B cell (primary cell): ENCODE measurements at places on chromosomes 12 and 14. TPM values are rescaled to one million over a fixed set of nuclear protein-coding genes. Genes with fewer than 3 reads are reported as not detected.
A peak's percentile ranks its signal among the peaks of the same experiment; 100 is the strongest.

- no peak for DNase-seq
These were observed 646.1 kb downstream of the C12orf50 start for GRCh38 chr12:87382959-87383566.

GRCh38 chr12:57630891-57631433 is 2.0 kb downstream of the B4GALNT1 start:
- peak; percentile 13 for DNase-seq

- DNase-seq: no peak
These were observed 41.4 kb upstream of the TBPL2 start for GRCh38 chr14:55481769-55482168.

DNA sequence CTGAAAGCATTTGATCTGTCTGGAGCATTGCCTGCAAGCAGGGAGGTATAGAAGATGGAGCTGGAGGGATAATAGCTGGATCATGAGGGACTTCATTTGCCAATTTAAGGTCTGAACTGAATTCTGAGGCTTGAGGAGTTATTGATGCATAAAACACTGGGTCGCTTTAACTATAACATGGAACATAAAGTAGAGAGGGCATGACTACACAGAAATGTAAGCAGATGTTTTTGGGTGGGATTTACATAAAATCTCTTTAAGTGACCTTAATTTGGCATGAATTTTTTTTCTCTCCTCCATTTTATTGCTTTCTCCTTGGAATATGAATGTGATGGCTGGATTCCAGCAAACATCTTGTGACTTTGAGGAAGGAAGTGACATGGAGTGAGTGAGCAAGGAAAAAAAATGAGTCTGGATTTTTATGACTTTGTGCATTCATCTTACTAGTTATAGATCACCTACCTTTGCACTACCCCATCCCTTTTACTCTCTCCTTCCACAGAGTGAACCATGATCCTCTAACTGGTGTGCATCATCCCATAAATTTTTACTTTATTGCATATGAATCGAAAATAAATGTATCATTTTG is 356.0 kb downstream of the DUSP6 start:
- DNase-seq: no peak

- peak; percentile 33 for DNase-seq
These were observed at the start of gene DYRK4 for GRCh38 chr12:4562034-4562657. TSS of gene DYRK4 (plus strand) at chr12:4562208. CDS start at chr12:4562246, 38 bp downstream.

DNA sequence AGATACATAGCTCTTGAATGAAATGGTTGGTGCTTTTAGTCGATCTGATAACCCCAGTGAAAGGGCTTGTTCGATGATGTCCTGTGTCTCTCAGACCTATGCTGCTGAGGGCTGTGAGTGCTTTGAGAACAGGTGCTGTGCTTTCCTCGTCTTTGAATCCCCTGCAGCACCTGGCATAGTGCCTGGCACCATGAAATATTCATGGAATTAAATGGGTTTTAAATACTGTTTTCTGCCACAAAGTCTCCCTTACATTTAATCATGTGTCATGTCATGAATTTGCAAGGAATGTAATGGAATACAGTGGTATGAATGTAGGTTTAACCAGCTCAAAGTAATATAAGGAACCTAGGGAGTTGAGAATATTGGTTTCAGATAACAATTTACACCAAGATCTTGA is 220.5 kb upstream of the PRICKLE1 start:
- DNase-seq: no peak

DNA sequence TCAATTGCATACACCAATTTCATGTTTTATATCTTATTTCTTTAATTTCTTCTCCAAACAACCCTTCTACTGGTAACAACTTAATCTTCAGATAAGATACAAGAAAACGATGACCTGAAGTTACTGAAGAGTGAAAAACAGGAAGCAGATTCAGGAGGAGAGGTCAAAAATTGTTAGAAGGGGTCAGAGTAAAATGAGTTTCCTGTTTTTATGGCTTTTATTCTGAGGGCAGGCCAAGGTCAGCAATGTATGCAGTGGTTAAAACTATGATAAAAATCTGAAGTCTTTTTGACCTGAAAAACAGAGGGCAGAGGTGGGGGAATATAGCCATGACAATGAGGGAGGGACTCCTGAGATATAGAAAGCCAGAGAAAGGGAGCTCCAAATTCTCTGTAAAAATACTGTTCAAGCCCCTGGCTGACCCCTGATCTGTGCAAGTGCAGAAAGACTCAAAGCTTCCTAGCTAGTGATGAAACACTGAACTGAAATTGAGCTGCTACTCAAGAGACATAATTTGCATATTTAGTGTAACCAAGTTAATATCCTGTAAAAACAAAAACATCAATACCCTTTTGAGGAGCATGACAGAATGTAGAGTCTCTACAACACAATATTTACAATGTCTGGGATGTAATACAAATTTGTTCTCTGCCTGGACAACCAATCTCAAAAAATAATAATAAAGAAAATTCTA is 514.3 kb upstream of the SEL1L start:
- DNase-seq: no peak

Gene SNRNP35
- total RNA-seq: 57.8 and 58.2 TPM in 2 replicates

Gene CACNA1C
- 0.02 and 0.10 TPM in 2 replicates for total RNA-seq

DNA sequence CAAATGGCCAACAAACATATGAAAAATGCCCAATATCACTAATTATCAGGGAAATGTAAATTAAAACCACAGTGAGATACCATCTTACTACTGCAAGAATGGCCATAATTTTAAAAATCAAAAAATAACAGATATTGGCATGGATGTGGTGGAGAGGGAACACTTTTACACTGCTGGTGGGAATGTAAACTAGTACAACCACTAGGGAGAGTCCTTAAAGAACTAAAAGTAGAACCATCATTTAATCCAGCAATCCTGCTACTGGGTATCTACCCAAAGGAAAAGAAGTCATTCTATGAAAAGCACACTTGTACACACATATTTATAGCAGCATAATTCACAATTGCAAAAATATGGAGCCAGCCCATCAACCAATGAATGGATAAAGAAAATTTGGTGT is 459.7 kb downstream of the GXYLT1 start:
- DNase-seq: no peak

GRCh38 chr12:106841510-106842302 is 67.2 kb downstream of the RIC8B start:
- DNase-seq: peak; percentile 52

- no peak for DNase-seq
These were observed 670.9 kb downstream of the DIO2 start for GRCh38 chr14:79540394-79540793.

DNA sequence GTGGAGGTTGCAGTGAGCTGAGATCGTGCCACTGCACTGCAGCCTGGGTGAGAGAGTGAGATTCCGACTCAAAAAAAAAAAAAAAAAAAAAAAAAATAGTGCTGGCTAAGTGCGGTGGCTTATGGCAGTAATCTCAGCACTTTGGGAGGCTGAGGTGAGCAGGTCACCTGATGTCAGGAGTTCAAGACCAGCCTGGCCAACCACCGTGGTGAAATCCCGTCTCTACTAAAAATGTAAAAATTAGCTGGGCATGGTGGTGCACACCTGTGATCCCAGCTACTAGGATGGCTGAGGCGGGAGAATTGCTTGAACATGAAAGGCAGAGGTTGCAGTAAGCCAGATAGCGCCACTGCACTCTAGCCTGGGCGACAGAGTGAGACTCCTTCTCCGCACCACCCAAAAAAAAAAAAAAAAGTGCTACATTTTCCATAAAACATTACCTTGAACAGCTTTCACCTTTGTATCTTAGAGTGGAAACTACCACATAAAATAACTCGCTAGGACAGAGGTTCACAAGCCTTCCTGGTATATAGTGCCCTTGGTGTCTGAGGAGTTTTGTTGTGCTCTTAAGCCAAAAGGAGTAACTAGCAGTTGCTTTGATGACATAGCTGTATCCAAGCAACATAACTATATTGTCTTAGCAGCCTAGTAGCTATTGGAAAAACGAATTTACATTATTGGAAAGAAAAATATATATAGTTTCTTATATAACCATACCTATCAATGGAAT is 11.1 kb downstream of the PTGES3 start:
- DNase-seq: no peak

Gene PLXNC1
- 33.6 and 35.2 TPM in 2 replicates for total RNA-seq

Gene NXPH4
- total RNA-seq: 6.9 and 8.6 TPM in 2 replicates

DNA sequence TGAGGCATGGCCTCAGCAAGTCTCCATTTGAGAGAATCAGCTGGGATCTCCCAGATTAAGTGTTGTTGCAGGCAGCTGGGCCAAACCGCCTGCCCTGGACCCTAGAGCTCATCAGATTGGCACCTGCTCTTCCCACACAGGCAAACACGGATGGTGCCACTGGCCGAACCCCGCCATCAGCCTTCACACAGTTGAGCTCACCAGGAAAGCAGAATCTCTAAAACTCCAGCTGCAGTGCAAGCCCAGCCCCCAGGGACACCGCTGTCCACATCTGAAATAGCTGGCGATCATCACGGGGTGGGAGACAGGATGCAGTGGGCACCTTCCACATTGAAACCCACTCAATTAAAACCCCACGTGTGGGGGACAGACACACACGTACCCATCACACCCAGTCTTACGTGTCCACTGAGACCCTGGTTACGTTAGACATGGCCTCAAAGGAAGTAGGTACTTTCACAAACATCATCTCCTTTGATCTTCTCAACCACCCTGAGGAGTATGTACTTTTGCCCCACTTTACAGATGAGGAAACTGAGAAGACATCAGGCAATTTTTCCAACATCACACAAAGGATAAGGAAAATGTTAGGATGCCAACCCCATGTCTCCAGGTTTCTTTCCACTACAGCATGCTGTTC is 88.8 kb downstream of the SINHCAF start:
- DNase-seq: no peak

DNA sequence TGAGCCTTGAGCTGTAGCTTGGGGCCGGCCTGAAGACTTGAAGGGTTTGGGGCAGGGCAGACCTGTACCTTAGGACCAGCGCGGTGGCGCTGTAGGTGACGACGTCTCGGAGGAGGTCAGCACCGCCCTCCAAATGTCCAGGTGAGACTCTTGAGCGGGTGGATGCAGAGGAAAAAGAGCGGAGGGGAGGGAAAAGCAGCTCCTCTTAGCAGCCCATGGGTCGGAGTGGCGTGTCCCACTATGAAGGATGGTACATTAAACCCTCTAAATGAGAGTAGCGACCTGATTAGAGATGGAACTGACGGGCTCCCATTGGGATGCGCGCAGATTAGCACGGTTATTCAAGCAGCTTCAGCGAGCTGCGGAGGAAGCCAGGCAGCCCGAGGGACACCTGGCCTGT is 77.0 kb upstream of the MAP1LC3B2 start:
- no peak for DNase-seq

Gene GPRC5D
- 0.47 and 0.92 TPM in 2 replicates for total RNA-seq

Gene SCNN1A
- 0.20 TPM in 1 of 2 replicates, not detected in the other for total RNA-seq

Gene DAO
- not detected in 2 replicates for total RNA-seq

Gene GLIPR1L1
- not detected in 2 replicates for total RNA-seq

Gene KRT3
- not detected in 2 replicates for total RNA-seq

DNA sequence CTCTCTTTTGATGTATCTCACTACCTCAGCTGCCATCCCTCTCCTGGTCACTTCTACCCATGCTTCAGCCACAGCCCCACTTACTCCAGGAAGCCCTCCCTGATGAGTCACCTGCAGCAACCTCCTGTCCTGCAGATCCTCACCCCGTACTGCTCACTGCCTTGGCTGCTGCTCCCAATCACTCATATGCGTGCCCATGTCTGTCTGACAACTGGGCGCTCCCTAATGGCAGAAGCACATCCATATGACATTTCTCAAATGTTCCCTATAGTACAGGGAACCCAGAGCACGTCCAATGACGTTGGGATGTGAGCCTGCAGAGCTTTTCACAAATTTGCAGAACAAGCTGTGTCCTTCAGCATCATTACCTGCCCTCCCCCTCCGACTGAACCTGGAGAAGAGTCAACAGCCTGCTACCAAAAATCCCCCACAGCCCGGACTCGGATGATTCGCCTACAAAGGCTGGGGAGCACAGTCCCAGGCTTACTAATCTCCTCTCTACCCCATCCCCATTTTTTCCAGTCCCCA is 90.0 kb downstream of the SINHCAF start:
- DNase-seq: no peak

DNA sequence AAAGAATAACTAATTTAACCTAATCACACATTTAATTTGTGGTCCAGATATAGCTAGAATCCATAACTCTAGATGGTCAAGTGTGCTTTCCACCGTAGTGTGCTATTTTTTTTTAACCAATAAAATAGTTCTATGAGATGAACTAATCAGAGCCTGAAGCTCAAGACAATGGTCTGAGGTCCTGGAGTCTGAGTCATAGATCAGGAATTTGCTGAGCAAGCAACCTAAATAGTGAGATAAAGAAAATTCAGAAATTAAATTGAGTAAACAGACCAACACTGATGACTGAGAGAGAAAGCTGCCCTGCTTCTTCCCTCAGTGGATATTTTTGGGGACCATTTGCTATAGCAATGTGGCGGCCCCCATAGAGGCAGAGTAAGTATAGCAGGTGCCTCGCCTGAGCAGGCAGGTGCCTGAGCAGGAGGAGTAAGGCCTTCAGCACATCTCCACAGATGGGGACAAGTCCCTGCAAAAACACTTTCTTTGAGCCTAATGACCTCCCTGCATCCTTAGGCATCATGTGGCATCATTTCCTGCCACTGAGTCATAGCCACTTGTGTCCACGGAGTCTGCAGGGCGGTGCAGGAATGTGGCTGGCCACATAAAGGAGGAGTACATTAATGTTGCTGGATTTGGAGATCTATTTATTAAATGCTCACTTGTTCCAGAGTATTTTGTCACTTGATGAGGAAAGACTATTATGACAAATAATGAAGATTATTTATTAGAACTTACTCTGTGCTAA is 13.9 kb upstream of the CLEC4E start:
- no peak for DNase-seq

DNA sequence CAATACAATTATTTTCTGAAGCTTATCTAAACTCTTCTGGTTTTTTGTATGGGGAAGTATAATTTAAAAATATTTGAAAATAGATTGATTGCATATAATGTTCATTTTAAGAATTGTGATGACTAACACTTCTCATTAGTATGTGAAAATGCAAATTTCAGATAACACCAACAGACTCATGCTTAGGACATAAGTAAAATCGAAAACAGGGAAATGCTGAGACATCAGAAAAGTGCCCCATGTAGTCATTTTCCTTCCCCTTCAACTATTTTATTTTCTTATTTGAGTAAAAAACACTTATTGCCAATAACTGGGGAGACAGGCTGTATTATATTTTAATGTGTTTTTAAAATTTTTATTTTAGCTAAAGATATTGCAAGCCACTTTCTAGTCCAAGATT is 814.7 kb downstream of the GALC start:
- DNase-seq: no peak

Gene TAS2R8
- total RNA-seq: not detected in 2 replicates

GRCh38 chr12:49982246-49983087 is 9.7 kb downstream of the AQP6 start:
- DNase-seq: no peak

DNA sequence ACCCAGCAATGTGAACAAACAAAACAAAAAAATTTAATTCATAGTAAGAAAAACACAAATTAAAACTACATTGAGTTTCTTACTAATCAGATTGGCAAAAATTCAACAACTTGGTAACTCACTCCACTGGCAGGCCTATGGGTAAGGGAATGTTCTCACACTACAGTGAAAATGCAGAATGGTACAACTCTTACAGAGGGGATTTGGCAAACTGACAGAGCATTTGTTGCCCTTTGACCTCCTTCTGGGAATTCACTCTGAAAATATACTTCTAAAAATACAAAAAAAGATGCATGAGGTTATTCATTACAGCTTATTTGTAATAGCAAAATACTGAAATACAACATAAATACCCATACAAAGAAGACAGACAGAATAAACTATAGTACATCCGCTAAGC is 32.8 kb downstream of the ABCD2 start:
- DNase-seq: no peak
